IPS DF 19.7 (cell line): ENCODE measurements at places on chromosomes 3 and 15.

GRCh38 chr3:129961141-129961541 lies 13.4 kb upstream of the TRH start:
- DNase-seq = no peak

GRCh38 chr3:126358038-126358815 lies 1.0 kb upstream of the KLF15 start:
- no peak for DNase-seq

DNA sequence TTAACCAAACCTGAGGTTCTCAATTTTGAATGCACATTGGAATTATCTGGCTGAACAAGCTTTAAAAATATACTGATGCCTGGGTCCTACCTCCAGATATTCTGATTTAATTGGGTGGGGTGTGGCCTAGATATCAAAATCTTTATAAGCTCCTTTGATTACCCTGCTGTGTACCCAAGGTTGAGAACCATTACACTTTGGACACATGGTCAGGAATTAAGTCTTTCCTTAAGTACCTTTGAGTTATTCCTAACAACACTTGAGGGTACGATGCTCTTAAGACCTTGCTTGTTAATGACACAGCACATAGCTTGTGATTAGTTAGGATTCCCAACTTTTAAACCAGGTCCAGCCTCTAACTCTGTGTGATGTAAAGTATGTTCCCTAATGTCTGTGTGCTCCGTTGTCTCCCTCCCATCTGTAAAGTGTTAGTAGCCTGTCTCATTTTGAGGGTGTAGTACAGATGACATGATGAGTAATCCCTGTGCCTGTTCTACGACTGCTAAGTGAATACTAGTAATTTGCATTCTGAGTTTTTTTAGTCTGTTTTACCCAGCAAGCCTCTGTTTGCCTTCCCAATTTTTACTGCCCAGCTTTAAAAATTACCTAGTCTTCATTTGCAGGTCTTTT lies 154.9 kb downstream of the KLHL25 start:
- DNase-seq = no peak

DNA sequence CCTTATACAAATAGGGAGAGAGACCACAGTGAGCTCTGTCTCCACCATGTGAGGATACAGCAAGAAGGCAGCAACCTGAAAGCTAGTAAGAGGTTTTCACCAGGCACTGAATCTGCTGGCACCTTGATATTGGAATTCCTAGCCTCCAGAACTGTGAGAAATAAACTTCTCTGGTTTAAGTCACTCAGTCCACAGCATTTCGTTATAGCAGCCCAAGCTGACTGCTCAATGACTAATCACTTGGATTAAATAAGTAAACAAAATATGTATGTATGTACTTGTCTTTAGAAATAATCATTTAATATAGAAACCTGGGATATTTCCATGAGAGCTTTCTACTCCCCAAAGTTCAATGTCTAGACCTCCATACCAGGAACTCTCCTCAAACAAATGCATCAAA lies 162.0 kb downstream of the IMPG2 start:
- DNase-seq = no peak

DNA sequence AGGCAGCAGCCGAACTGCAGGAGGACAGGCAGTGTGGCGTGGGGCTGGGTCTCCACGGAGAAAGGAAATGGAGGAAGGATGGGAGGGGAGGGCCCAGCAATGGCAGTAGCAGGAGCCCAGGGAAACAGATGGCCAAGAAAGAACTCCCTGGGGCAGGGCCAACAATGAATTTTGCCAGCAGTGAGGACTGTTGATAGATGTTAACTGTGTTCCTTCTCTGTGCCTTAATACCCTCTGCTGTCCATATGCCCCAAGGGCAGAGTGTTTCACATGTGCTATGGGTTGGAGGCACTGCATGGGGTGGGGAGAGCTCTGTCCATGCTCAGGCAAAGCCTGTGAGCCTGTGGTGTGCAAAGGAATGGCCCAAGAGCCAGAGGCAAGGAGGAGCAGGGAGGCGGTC lies 70.8 kb upstream of the POMGNT2 start:
- no peak for DNase-seq

DNA sequence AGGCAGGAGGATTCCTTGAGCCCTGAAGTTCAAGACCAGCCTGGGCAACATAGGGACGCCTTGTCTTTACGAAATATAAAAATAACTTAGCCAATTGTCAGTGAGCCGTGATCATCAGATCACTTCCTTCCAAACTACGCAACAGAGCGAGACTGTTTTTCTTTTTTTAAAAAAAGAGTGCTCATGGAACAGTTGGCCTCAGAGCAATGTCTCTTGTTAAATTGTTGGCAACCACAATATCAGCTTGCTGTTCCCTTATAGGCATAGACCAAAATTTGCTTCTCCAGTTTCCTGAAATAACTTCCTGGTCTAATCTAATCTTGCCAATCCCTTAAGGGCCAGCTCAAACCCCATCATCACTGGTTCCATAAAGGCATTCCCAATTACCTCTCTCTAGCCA lies 93.3 kb upstream of the SLC4A7 start:
- no peak for DNase-seq

DNA sequence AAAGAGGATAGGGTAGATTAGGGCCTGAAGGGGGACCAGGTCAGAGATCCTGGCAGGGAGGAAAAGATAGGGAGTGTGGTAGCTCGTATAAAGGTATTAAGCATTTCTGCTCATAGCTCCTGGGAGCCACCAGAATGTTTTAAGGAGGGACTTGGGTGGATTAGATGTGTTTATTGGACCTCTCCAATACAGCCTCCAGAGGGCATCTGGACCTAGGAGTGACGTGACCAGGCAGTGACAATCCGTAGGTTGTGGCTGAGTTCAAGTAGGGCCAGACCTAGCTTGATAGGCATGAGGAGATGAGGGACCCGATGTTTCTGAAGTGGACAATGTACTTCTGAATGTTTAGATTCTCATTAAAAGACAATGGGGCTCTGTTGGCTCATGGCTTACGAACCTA lies 435.2 kb downstream of the MCTP2 start:
- DNase-seq = no peak

GRCh38 chr3:25906132-25906906 lies 116.4 kb downstream of the OXSM start:
- DNase-seq = no peak

- DNase-seq = no peak
These were observed 85.0 kb upstream of the XCR1 start for GRCh38 chr3:46112296-46112695.

DNA sequence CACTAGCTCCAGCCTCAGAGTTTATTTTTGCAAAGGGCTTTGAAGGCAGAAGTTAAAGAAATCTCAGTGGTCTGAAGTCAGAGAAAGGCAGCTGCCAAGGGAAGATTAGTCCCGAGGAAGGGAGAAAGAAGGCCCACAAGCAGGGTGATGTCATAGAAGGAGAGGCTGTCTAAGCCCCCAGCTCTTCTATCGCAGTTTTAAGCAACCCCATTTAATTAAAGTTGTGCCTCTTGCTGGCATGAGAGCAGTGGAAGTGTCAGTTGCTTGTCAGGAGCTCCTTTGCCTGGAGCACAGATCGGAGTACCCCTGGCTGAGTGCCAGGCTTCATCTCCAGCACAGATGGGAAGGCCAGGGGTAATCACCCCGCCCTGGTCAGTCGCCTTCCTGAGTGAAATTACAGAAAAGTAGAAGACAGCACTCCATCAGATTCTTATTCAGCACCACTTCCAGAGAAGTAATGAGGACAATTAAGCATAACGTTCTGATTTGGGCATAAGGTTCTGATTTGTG lies 530.7 kb downstream of the EPHB1 start:
- DNase-seq = no peak

GRCh38 chr15:44289259-44289790 lies 806 bp downstream of the GOLM2 start:
- no peak for DNase-seq

DNA sequence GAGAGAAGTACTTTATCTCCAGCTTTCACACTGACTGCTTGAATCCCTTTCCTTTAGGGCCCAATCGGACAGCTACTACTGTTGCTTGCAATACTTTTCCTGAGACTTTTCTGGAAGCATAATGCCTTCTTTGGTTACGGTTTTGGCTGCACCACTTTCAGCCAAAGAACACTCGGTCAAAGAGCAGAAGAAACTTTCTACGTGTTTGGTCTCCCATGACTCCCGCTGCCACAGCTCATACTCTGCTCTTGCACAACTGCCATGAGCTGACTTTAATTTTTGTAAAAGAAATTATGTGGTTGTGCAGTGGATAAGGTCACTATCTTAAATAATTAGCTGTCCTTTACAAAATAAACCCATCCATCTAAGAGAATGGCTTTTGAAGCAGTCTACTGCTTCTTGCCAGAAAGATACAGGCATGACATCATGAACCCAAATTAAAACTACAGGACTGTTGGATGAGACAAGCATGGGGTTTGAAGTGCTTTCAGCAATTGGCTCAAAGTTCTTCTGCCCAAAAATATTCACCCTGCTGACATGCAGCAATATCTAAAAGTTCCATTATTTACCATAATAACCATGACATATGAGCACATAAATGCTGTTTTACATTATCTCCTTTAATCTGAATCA lies 42.0 kb downstream of the PROS1 start:
- DNase-seq = no peak

DNA sequence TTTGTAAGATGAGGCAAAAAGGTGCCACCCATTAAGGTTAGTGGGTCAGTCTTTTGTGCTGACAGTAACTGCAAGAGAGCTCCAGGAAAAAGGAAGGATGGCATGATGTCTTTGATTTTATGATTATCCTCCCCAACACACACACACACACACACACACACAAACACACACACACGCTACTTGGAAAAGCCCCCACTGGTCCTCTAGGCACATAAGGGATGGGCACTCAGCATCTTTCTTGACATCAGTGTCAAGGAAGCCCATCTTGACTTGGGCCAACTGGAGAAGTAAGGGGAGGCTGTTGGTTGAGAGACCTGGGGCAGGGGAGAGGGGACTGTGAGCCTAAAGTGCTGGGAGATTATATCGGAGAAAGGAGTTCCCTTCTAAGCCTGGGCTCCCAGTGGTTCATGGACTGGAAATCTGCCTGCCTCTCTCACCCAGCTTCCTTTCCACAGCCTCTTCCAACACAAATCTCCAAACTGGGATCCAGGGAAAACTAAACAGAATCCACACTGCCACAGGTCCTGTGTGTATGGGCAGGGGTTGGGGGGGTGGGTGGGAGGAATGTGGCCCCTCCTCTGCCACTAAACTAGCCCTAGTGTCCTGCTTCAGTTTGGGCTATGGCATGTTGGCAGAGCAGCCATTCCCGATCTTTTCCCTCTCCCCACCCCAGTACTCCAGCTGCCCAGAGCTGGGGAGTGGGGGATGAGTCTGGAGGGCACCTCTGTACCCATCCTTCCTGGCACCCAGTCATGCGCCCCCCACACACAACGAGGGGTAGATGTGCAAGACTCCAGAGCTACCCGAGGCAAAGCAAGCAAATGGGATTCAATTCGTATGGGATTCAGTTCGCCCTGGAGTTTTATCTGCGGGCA lies 1.6 kb downstream of the AMOTL2 start:
- DNase-seq = no peak
